ENCODE measurements at places on chromosomes 2 and 18. TPM values are rescaled to one million over a fixed set of nuclear protein-coding genes. Genes with fewer than 3 reads are reported as not detected.

Gene HPCAL1
- 71.7 TPM for total RNA-seq

Gene RAD51AP2
- total RNA-seq: not detected

Gene ABCB11
- 1.2 TPM for total RNA-seq

Gene FBXO36
- 13.7 TPM for total RNA-seq

Gene HOXD13
- total RNA-seq: not detected

GRCh38 chr2:75466708-75467311, 93.9 kb downstream of the EVA1A start:
- no peak overlapping the region for H3K4me3 ChIP-seq
- no peaks in the 10 kb centered on the region for H3K36me3 ChIP-seq
- H3K4me1 ChIP-seq: peaks cover 4% of the 10 kb centered on the region
- H3K27me3 ChIP-seq: no peaks in the 10 kb centered on the region
- H3K27ac ChIP-seq: no peak overlapping the region
- DNase-seq: peak; percentile 38

GRCh38 chr2:67341336-67341735, 55.8 kb upstream of the ETAA1 start:
- no peak overlapping the region for H3K27ac ChIP-seq
- H3K36me3 ChIP-seq: no peaks in the 10 kb centered on the region
- no peaks in the 10 kb centered on the region for H3K27me3 ChIP-seq
- H3K4me1 ChIP-seq: no peaks in the 10 kb centered on the region
- H3K4me3 ChIP-seq: no peak overlapping the region
- DNase-seq: no peak

DNA sequence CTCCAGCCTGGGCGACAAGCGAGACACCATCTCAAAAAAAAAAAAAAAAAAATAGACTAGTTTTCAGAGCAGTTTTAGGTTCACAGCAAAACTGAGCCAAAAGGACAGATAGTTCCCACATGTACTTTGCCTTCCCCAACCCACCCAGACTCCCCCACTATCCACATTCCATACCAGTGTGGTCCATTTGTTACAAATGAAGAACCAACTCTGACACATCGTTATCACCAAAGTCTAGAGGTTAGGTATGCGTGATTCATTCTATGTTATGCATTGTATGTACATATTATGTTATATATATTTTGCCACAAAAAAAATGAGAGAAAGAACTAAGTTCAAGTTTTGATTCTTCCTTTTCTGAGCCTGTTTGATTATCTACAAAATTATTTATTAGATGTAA, 3.5 kb downstream of the DUSP11 start:
- H3K4me1 ChIP-seq: peaks cover 11% of the 10 kb centered on the region
- no peaks in the 10 kb centered on the region for H3K27me3 ChIP-seq
- peaks cover 22% of the 10 kb centered on the region for H3K36me3 ChIP-seq
- no peak for DNase-seq
- H3K27ac ChIP-seq: no peak overlapping the region

GRCh38 chr2:10054424-10054823, 11.1 kb downstream of the KLF11 start:
- peaks cover 17% of the 10 kb centered on the region for H3K36me3 ChIP-seq
- no peak for DNase-seq
- H3K27ac ChIP-seq: peak overlapping the region; percentile 59
- peaks cover 43% of the 10 kb centered on the region for H3K4me1 ChIP-seq
- H3K4me3 ChIP-seq: no peak overlapping the region

DNA sequence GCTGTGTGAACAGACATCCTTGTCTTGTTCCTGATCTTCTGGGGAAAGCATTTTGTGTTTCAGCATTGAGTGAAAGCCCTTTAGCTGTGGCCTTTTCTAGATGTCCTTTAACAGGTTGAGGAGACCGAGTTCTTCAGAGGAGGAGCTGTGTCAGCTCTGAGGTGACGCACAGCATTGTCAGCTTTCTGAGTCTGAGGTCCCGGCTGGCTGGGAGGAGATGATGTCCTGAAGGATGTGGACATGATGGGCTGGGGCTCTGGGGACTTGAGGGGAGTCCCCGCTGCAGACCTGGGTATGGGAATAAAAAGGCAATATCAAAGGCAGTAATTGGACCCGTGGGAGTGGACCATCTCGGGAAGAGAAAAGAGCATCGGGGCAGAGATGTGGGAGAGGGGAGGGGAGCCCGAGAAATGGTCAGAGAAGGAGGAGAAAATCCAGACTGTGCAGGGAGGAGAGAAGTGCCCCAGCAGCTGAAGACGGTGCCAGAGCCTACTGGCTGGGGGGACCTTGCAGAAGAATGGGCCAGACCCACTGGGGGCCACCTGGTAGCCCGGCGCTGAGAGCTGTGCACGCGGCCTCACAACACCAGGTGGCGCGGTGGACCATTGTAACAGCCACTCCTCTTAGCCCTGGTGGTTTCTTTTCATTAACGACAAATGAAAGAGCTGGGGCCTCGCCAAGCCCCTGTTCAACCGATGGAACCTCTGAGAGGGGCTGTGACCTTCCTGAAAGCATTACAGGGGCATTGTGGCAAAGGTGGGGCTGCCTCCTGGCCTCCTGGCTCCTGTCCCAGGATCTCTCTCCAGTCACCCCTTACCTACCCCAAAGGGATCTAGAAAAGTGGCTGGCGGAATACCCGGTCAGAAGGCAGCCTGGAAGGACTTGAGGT, 61.6 kb downstream of the ST3GAL5 start:
- peak overlapping the region; percentile 54 for H3K27ac ChIP-seq
- no peak overlapping the region for H3K4me3 ChIP-seq
- peak; percentile 78 for DNase-seq
- no peaks in the 10 kb centered on the region for H3K4me1 ChIP-seq
- H3K27me3 ChIP-seq: no peaks in the 10 kb centered on the region

DNA sequence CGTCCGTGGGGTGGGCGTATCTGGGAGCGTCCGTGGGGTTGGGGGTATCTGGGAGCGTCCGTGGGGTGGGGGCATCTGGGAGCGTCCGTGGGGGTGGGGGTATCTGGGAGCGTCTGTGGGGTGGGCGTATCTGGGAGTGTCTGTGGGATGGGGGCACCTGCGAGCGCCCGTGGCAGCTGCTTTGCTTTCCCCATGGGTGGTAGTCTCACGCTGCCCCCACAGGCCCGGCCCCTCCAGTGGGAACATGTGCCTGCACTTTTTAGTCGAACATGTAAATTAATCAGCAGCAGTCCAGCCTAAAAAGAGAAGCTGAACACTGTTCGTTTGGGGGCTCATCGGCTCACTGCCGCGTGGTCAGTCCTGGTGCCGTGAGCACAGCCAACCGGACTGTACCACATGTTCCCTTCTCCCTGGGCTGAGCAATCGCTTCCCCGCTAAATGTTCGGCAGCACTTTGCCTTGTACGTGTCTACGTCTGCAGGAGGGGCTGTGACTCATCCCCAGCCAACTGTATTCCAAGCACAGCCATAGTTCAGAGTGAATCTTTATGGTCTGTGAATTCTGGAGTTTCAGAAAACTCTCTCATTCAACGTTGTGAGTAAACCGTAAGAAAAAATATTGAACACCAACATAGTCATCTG, 271.5 kb downstream of the AGAP1 start:
- no peak for DNase-seq
- no peaks in the 10 kb centered on the region for H3K27me3 ChIP-seq
- no peak overlapping the region for H3K4me3 ChIP-seq
- H3K36me3 ChIP-seq: no peaks in the 10 kb centered on the region

DNA sequence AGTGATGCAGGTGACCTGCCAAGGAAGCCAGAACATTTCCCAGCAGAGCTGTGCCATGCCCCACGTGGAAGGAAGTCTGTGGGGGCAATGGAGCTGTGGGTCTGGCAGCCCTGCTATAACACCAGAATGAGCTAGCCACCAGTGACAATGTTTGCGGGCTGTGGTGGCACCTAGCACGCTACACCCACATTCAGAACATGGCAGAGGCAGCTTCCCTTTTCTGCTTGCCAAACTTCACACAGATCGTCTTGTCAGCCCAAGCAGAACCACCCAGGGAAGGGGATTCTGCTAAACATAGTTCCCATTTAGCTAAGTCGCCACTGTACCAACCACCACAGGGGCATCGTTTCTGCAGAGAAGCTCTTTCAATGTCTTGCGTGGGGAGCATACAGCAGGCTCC, 27.0 kb upstream of the CCDC93 start:
- no peaks in the 10 kb centered on the region for H3K4me1 ChIP-seq
- H3K27ac ChIP-seq: no peak overlapping the region
- no peaks in the 10 kb centered on the region for H3K36me3 ChIP-seq
- DNase-seq: no peak
- no peaks in the 10 kb centered on the region for H3K27me3 ChIP-seq

DNA sequence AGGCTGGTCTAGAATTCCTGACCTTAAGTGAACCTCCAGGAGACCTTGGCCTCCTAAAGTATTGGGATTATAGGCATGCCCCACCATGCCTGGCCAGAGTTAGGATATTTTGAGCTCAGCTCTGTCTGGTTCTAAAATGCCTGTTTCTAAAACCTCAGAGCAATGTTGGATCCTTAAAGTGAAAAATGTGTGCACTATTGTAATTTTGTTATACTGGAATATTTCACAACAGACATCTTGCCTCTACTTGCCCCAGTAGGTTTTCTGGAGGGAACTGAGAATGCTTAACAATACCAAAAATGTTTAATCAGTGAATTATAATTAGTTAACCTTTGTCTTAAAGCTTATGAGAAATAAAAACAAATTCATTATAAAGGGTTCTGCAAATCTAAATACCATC, 144.6 kb upstream of the CCDC195 start:
- H3K27me3 ChIP-seq: no peaks in the 10 kb centered on the region
- H3K27ac ChIP-seq: no peak overlapping the region
- no peak overlapping the region for H3K4me3 ChIP-seq
- no peak for DNase-seq
- no peaks in the 10 kb centered on the region for H3K36me3 ChIP-seq

DNA sequence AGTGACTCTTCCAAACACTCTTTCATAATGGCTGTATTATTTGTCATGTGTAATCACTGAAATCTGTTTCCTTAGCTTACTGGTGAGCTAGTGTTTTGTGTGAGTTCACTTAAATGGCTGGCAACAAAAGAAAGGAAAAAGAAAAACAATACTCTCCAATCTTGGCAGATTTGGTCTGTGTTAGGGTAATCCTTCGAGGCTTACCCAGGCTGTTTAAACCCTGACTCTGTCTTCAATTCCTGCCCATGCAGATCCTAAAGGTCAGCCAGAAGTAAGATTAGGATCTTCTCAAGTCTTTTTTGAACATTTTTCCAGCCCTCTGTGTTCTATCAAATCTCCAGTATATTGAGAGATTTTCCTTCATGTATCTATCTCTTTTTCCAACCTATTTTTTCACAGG, 85.3 kb downstream of the CCDC178 start:
- DNase-seq: no peak
- H3K4me3 ChIP-seq: no peak overlapping the region
- H3K36me3 ChIP-seq: no peaks in the 10 kb centered on the region
- no peaks in the 10 kb centered on the region for H3K4me1 ChIP-seq
- no peak overlapping the region for H3K27ac ChIP-seq
- H3K27me3 ChIP-seq: no peaks in the 10 kb centered on the region

- H3K36me3 ChIP-seq: no peaks in the 10 kb centered on the region
- no peak overlapping the region for H3K27ac ChIP-seq
- DNase-seq: no peak
- no peaks in the 10 kb centered on the region for H3K27me3 ChIP-seq
- no peak overlapping the region for H3K4me3 ChIP-seq
These were observed 1036.5 kb downstream of the TMEM182 start for GRCh38 chr2:103798291-103798690.

DNA sequence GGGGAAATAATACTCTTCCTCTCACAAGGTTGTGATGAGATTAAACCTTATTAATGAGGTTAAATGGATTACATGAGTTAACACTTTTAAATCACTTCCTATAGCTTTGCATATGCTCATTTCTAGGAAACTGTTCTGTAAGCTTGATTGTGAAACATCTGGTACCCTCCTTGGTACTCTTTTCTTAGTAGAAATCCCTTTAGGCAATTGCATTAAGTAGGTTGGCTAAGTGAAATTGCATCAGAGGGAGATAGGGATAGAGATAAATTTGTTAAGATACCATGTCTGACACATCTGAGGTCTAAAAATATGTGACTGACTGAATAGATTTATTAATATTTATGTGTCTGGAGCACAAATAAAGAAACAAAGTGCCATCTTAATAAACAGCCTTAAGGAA, 275.9 kb upstream of the MAP2 start:
- no peak overlapping the region for H3K4me3 ChIP-seq
- H3K27ac ChIP-seq: no peak overlapping the region
- H3K36me3 ChIP-seq: no peaks in the 10 kb centered on the region

DNA sequence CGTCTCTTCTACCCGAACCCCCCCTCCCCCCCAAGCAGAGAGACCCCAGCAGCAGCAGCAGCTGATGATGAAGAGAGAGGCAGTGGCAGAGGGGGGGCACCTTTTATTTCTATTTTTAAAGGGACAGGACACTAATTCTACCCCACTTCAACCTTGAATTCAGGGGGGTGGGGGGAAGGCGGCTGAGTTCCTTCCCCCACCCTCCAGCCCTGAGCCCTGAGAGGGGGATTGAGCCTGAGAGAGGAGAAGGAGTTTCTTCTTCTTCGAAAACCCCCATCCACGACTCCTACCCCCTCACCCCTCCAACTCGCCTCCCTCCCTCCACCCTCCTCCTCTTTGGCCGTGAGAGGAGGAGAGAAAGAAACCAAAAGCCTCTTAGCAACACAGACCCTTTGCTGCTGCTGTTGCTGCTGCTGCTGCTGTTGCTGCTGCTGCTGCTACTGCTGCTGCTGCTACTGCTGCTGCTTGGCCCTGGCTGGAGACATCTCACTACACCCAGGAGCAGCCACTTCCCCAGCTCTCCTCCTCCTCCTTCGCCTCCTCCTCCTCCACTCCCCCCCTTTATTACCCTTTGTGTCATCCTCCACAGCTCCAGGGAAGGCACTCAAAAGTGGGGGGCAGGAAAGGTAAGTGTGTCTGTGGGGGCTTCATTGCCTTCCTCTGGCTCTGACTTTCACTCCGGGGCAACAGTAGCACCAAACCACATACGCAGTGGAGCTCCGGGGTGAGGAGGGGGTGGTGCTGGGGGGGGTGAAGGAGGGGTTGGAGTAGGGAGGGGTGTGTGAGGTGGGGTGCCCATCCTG, at the start of gene MBD5:
Gene MBD5 (plus strand): TSS at position 33 of the 803 bp plus-strand sequence.
- H3K4me3 ChIP-seq: peak within 1 kb of the TSS; percentile 21
- H3K36me3 ChIP-seq: no peaks in the 10 kb centered on the region
- H3K27me3 ChIP-seq: no peaks in the 10 kb centered on the region
- H3K4me1 ChIP-seq: peaks cover 31% of the 10 kb centered on the region
- peak within 1 kb of the TSS; percentile 92 for H3K27ac ChIP-seq

DNA sequence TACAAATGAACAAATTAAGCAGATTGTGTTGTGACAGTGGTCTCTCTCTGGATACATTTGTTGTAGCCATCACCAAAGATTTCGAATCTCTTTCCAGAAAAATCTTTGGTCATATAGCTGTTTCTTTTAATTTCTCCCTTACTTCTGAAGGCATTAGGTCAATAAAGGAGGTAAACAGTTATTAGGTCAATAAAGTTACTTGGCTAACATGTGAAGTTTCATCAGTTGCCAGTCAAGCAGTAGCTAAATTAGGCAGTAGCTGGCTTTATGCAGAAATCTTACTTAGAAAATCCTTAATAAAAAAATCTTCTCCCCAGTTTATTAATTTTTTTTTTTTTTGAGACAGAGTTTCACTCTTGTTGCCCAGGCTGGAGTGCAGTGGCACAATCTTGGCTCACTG, 115.5 kb downstream of the MBD5 start:
- H3K4me1 ChIP-seq: no peaks in the 10 kb centered on the region
- H3K27me3 ChIP-seq: no peaks in the 10 kb centered on the region
- no peak overlapping the region for H3K27ac ChIP-seq
- H3K4me3 ChIP-seq: no peak overlapping the region
- H3K36me3 ChIP-seq: no peaks in the 10 kb centered on the region
- no peak for DNase-seq

- no peak for DNase-seq
- no peaks in the 10 kb centered on the region for H3K4me1 ChIP-seq
- H3K27me3 ChIP-seq: no peaks in the 10 kb centered on the region
- no peak overlapping the region for H3K27ac ChIP-seq
These were observed 208.0 kb downstream of the TWIST2 start for GRCh38 chr2:239055756-239056493.

All from thyroid gland (tissue), 4 donors.